ENCODE measurements at places on chromosomes 16 and 17.

- peak overlapping the region; percentile 39 for H3K4me3 ChIP-seq
- peaks cover 4% of the 10 kb centered on the region for H3K4me1 ChIP-seq
- no peak overlapping the region for H3K27ac ChIP-seq
Observed at GRCh38 chr17:40362696-40363110, 1.8 kb downstream of the GJD3 start.

- H3K27me3 ChIP-seq, result peaks cover 4% of the 10 kb centered on the region
- H3K4me1 ChIP-seq, result peaks cover 53% of the 10 kb centered on the region
- peaks cover 19% of the 10 kb centered on the region for H3K36me3 ChIP-seq
Observed at GRCh38 chr16:3022208-3022683, 1.5 kb downstream of the HCFC1R1 start.

- H3K4me1 ChIP-seq, result no peaks in the 10 kb centered on the region
- no peak overlapping the region for H3K4me3 ChIP-seq
- no peak for DNase-seq
- H3K27ac ChIP-seq, result no peak overlapping the region
- no peaks in the 10 kb centered on the region for H3K27me3 ChIP-seq
- no peaks in the 10 kb centered on the region for H3K36me3 ChIP-seq
Observed at GRCh38 chr16:23107936-23108335, 41.3 kb downstream of the USP31 start.

- DNase-seq, result no peak
- no peaks in the 10 kb centered on the region for H3K27me3 ChIP-seq
- H3K4me1 ChIP-seq, result no peaks in the 10 kb centered on the region
- no peak overlapping the region for H3K4me3 ChIP-seq
- H3K27ac ChIP-seq, result no peak overlapping the region
Observed at GRCh38 chr17:10120109-10120485, 78.3 kb downstream of the GAS7 start.

DNA sequence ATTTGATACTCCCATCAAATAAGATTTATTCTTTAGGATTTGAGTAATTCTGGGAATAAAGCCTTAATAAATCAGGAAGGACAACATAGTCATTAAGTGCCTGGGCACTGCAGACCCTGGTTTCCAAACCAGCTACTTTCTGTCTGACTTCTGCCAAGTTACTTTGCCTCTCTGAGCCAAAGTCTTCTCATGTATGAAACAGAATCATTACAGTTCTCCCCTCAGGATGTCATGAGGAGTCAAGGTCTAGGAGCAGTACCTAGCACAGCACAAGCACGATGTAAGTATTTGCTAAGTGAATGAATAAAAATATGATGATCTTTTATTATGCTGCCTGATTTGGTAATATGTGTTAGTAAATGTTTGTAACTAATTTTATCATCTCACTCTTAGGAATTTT lies 30.4 kb upstream of the HEATR6 start:
- no peaks in the 10 kb centered on the region for H3K36me3 ChIP-seq
- H3K4me3 ChIP-seq, result no peak overlapping the region
- no peaks in the 10 kb centered on the region for H3K27me3 ChIP-seq
- DNase-seq, result no peak
- no peaks in the 10 kb centered on the region for H3K4me1 ChIP-seq

GRCh38 chr16:5472552-5472951 lies 375.0 kb upstream of the EEF2KMT start:
- no peaks in the 10 kb centered on the region for H3K4me1 ChIP-seq
- no peaks in the 10 kb centered on the region for H3K27me3 ChIP-seq
- no peaks in the 10 kb centered on the region for H3K36me3 ChIP-seq
- H3K4me3 ChIP-seq, result no peak overlapping the region
- DNase-seq, result no peak
- H3K27ac ChIP-seq, result no peak overlapping the region

DNA sequence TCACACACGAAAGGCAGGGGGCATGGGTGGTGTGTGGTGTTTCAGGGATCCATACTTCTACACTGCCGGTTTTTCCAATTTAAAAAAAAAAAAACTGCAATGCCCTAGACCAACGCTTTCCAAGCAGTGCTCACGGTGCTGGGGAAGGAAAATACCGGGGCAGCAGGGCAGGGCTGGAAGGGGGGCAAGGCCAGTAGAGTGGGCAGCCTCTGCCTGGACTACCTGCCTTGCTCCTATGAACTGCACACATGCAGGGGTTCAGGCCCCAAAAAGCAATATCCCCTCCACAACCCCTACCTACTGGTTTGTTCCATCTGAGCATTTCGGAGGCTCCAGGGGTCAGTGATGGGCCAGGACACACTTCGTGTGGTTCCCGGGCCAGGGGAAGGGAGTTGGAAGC lies 29.4 kb downstream of the RPH3AL start:
- no peak overlapping the region for H3K4me3 ChIP-seq
- no peaks in the 10 kb centered on the region for H3K27me3 ChIP-seq
- H3K36me3 ChIP-seq, result no peaks in the 10 kb centered on the region
- H3K27ac ChIP-seq, result no peak overlapping the region
- H3K4me1 ChIP-seq, result no peaks in the 10 kb centered on the region
- no peak for DNase-seq

GRCh38 chr16:15950161-15950854 lies 892 bp downstream of the ABCC1 start:
- H3K4me3 ChIP-seq, result peak overlapping the region; percentile 58
- H3K36me3 ChIP-seq, result no peaks in the 10 kb centered on the region
- H3K27me3 ChIP-seq, result no peaks in the 10 kb centered on the region
- H3K27ac ChIP-seq, result peak overlapping the region; percentile 98
- H3K4me1 ChIP-seq, result peaks cover 13% of the 10 kb centered on the region

DNA sequence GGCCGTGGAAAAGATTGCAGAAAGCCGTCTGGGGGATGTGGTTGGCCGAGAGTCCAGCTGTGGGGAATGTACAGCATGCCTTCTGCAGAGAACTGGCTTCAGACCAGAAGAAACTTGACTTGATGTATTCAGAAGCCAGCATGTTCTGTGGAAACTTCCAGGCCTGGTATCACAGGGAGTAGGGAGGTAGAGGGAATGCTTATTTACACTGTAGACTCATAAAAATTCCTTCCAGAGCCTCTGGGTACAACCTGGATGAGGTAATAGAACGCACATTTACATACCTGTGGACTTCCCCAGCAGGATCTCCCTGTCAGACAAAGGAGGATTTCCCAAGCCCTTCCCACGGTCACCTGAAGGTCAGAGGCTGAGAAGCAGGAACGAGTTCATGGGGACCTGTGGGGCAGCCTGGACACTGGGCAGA lies 11.8 kb upstream of the GAS7 start:
- no peak overlapping the region for H3K4me3 ChIP-seq
- DNase-seq, result no peak
- H3K27me3 ChIP-seq, result no peaks in the 10 kb centered on the region
- H3K36me3 ChIP-seq, result no peaks in the 10 kb centered on the region
- no peaks in the 10 kb centered on the region for H3K4me1 ChIP-seq
- no peak overlapping the region for H3K27ac ChIP-seq

DNA sequence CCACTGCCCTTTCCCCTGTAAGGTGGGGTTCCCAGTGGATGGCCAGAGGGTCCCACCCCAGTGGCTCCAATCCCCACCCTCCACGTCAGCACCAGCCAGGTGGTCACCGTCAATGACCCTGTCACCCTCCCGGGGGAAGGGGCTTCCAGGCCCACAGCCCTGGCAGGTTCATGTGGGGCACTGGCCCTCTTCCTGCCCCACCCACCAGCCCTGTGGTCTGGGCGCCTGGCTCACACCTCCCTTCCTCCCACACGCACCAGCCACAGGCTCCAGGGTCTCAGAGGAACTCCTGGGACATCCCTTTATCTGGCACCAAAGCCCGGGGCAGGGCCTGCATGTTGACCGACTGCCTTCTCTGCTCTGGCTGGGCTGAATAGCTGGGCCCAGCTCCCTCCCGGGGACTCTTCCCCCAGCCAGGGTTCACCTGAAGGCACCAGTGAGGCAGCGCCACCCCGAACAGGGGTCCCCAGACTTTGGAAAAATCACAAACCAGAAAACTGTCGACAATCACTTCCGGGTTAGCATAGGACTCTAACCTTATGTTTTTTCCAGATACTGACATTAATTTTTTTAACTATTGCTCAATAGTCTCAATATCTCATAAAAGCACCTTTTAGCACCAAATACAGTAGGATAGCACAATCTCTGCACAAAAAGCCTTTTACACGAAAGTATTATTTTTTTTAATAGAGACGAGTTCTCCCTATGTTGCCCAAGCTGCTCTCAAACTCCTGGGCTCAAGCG lies 21.9 kb upstream of the ZC3H18 start:
- H3K27me3 ChIP-seq, result peaks cover 3% of the 10 kb centered on the region
- no peak overlapping the region for H3K27ac ChIP-seq
- no peak for DNase-seq
- H3K36me3 ChIP-seq, result no peaks in the 10 kb centered on the region
- H3K4me1 ChIP-seq, result no peaks in the 10 kb centered on the region
- no peak overlapping the region for H3K4me3 ChIP-seq

- DNase-seq, result no peak
- no peak overlapping the region for H3K4me3 ChIP-seq
Observed at GRCh38 chr16:78396046-78396445, 296.6 kb downstream of the WWOX start.

DNA sequence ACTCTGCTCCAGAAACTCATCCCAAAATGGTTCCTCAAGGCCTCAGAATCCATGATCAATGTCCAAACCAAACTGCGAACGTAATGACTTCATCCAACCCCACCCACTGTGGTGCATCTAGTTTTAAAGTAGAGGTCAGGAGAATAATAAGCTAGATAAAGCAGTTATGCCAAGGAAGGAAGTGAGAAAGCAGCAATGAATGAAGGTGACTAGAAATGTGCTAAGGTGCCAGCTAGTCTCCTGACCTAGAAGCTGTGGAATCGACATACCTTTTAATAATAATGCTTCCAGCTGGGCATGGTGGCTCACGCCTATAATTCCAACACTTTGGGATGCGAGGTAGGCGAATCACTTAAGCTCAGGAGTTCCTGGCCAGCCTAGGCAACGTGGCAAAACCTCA lies 99.2 kb downstream of the SMG6 start:
- no peaks in the 10 kb centered on the region for H3K27me3 ChIP-seq
- H3K27ac ChIP-seq, result no peak overlapping the region
- H3K4me3 ChIP-seq, result no peak overlapping the region
- H3K36me3 ChIP-seq, result no peaks in the 10 kb centered on the region
- H3K4me1 ChIP-seq, result no peaks in the 10 kb centered on the region
- DNase-seq, result no peak

All from effector memory CD4-positive, alpha-beta T cell (primary cell).